ENCODE measurements at places on chromosomes 3 and 15.

DNA sequence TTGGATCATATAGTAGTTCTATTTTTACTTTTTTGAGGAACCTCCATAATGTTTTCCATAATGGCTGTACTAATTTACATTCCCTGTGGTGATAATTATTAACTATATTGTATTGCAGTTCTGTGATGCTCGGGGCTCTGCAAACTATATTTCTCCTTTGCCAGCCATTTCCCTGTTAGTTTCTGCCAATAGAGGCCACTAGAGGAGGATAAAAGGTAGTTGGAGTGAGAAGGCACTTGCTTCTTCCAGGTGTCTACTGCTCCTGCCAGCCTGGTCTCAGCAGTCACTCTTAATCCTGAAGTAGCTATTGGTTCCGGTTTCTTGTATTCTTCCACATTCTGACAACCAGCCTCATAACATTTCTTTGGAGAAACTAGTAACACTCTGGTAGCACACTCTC is 233.9 kb upstream of the GBE1 start:
- DNase-seq: no peak

- DNase-seq: peak; percentile 55
Measured at GRCh38 chr3:187750006-187750512, 4.8 kb upstream of the BCL6 start.

DNA sequence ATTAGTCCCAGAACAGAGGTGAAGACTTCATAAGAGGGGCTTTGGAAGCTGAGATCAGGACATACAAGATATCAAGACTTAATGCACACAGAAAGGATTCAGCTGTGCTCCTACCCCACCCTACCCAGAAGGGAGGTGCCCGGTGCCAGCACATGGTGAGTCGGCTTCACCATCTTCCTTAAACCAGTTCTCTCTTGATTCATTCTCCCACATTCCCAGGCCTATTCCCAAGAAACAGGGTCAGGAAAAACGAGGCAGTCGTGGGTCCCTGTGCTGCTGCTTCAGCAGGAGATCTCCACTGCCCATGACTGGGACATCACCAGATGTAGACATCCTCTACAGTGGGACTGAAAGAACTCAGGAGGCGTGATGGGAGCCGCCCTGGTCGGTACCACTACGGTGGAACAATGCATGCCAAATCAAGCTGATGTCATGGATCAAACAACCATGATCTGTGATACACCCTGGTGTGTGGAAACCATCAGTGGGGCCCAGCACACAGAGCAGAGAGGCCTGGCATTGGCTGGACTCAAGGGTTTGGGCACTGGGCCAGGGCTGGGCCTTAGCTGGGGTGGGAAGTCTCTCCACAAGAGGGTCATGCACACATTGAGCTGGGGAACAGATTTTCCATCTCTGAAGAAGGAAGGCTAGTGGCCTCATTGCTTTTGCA is 41.9 kb downstream of the CCDC12 start:
- DNase-seq: no peak

GRCh38 chr3:112531358-112531781 is 30.4 kb downstream of the ATG3 start:
- peak; percentile 1 for DNase-seq
